ENCODE measurements at places on chromosomes 5 and 9.
A peak's percentile ranks its signal among the peaks of the same experiment; 100 is the strongest.

DNA sequence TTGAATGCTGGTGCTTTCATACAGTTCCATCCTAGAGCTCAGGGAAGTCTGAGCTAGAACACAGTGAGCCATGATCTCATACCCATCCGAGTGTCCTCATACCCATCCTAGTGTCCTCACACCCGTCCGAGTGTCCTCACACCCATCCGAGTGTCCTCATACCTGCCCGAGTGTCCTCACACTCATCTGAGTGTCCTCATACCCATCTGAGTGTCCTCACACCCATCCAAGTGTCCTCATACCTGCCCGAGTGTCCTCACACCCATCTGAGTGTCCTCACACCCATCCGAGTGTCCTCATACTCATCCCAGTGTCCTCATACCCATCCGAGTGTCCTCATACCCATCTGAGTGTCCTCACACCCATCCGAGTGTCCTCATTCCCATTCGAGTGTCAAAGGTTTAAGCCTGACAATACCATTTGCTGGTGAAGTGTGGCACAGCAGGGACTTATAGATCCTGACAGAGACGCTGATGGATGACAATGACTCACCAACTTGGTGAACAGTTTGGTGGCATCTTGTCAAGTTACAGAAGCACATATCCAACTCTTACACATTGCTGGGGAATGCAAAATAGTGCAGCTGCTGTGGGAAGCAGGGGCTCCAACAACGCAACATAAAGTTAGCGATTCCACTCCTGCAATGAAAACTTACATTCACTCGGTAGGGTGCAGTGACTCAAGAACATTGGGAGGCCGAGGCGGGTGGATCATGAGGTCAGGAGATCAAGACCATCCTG is 77.0 kb upstream of the COL5A1 start:
- DNase-seq: peak; percentile 97

GRCh38 chr5:134255418-134256150 is 29.7 kb upstream of the PPP2CA start:
- DNase-seq: peak; percentile 64

- peak; percentile 8 for DNase-seq
Measured at GRCh38 chr9:95250462-95251221, 66.9 kb downstream of the FANCC start.

DNA sequence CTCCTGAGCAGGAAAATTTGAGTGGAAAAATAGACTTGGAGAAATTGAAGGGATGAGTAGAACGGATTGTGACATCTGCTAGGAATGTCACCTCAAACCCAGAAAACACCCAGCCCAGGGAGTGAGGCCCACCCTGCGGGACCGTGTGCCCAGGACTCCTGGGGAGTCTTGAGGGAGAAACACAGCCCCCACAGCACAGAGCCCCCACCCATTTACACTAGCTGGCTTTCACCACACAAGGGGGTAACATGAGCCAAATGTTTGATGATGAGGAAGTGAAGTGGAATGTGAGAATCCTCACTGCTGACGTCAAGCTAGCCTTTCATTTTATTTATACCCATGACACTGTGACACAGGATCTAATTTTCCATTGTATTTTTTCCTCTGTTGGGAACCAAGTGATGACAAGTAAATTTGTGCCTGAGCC is 42.8 kb upstream of the PDE8B start:
- peak; percentile 96 for DNase-seq

- DNase-seq: no peak
Measured at GRCh38 chr9:23926368-23926767, 100.3 kb upstream of the ELAVL2 start.

DNA sequence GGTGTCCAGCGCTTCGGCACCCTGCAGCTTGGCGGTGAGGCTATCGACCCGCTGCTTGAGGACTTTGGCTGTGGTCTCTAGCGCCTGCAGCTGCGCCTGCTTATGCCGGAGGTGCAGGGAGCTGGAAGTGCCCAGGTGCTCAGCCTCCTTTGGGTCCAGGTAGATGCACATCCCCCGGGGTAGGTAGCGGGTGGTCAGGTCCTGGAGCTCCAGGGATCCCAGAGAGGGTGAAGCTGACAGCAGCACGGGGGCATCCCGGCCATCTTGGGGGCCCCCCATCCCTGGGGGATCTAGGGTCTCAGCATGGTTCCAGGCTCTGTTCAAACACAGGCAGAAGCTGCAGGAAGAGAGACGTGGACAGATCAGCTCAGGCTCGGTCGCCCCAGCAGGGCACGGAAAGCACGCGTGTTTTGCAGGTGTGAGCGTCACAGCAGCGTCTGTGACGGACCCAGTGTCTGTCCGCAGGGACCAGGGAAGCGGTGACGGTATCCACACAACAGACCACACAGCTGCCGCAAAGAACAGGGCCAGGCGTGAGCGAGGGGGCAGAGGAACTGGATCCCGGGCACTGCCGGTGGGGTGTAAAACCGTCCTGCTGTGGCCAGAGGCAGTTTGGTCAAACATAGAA is 17.4 kb downstream of the CCDC187 start:
- no peak for DNase-seq

GRCh38 chr5:148633067-148633377 is 21.3 kb downstream of the HTR4 start:
- DNase-seq: no peak

DNA sequence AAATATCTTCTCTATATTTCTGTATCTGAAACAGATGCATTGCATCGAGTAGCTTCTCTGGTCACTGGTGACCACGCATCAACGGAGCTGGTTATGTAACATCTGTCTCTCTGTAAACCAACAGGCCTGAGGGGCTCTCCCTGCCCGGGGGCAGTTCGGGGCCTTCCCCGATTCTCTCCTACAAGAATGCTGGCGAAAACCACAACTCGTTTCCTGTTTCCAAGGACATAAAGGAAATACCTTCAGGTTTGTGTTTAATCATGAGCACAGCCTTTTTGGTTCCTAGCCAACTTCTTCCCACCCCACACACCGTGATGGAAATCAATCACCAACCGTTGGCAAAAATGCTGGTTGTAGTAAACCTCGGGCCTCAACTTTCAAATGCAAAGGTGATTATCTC is 25.1 kb downstream of the GDNF start:
- peak; percentile 85 for DNase-seq

DNA sequence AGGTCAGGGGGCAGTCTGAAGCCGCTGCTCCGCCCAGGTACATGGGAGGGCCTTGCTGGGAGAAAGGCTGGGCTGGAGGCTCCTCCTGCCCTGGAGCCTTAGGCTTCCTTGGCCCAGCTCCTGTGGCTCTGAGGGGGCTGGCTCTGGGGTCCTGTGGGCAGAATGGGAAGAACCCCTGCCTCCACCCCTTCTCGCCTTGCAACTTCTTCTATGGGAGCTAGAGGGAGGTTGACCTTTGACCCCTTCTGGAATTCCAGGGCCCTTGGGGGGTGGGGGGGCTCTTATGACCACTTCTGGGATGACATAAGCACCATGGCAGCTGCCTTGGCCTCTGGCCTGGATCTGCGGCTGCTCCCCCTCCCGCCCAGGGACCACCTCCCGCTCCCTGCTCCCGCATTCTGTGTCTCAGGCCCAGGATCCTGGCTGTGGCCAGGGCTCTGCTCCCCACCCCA is 32.2 kb downstream of the IER5L start:
- peak; percentile 97 for DNase-seq

GRCh38 chr9:18863791-18864190 is 169.2 kb downstream of the SAXO1 start:
- DNase-seq: peak; percentile 39
